ENCODE measurements at places on chromosomes 5 and 9.

- DNase-seq = no peak
Measured at GRCh38 chr5:16936989-16937438, 926 bp upstream of the MYO10 start.

- no peak for DNase-seq
Measured at GRCh38 chr5:84218546-84218945, 166.1 kb downstream of the EDIL3 start.

DNA sequence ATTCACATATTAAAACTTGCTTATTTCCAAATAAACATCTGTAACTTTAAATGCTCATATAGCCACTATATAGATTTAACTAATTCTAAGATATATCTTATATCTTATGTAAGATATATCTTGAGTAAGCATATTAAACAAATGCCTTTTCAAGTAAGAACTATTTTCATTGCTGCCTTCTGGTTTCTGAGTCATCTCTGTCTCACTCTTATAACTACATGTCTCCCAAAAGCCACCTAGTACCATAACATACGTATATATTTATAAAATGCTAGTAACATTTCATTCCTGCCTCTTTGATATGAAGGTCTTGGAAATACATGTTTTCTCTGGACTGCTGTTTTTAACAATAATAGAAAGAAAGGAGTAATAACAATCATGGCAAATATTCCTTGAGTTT is 429.5 kb downstream of the DTWD2 start:
- DNase-seq = no peak

DNA sequence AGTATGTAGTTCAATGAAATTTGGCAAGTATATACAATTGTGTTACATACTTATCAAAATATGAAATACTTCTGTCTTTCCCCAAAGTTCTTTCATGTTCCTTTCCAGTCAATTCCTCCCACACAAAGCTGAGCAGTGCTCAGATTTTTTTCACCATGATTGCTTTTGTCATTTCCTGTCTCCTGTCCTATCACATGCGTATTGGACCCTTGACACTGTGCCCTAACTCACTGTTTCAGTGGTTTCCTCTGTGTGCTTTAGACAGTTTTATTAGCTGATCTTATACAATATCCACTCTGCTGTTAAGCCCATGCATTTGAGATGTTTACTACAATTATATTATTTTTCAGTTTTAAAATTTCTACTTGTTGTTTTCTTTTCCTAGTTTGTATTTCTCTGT is 463.6 kb upstream of the MEF2C start:
- no peak for DNase-seq

GRCh38 chr5:59328709-59329296 is 564.7 kb downstream of the PDE4D start:
- DNase-seq = no peak

DNA sequence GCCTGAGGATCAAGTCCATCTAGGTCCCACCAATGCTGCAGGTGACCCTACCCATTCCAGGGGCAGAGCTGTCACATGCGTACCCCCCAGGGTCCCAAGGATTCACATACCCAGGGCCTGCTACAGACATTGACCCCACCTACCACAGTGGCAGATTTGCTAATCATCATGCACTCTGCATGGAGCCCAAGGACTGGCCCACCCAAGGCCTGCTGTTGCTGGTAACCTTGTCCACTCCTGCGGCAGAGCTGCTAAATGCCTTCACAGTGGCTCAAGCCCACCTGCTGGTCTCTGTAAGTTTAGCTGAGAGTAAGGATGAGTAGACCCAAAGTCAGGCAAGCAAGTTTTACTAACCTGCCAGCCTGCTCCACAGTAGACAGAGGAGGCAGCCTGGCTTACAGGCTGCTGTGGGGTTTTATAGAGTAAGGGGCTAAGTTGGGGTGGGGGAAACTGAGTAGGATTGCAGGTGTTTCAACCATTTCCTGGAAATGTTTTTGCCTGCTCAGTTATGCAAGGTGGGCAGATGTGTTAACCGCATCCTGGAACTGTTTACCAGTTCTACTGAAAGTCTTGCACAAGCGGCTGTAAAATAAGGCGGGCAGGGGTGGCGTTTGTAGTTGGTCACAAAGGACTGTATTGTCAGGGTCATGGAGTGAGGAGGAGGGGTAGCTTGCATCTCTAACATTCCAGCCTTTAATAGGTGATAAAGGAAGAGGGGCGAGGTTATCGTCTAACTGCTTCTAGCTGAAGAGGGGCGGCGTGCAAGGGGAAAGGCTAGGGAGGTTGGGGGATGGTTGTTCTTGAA is 2163.5 kb upstream of the WWC1 start:
- DNase-seq = no peak

GRCh38 chr5:147956842-147957223 is 50.5 kb upstream of the C5orf46 start:
- DNase-seq = no peak

DNA sequence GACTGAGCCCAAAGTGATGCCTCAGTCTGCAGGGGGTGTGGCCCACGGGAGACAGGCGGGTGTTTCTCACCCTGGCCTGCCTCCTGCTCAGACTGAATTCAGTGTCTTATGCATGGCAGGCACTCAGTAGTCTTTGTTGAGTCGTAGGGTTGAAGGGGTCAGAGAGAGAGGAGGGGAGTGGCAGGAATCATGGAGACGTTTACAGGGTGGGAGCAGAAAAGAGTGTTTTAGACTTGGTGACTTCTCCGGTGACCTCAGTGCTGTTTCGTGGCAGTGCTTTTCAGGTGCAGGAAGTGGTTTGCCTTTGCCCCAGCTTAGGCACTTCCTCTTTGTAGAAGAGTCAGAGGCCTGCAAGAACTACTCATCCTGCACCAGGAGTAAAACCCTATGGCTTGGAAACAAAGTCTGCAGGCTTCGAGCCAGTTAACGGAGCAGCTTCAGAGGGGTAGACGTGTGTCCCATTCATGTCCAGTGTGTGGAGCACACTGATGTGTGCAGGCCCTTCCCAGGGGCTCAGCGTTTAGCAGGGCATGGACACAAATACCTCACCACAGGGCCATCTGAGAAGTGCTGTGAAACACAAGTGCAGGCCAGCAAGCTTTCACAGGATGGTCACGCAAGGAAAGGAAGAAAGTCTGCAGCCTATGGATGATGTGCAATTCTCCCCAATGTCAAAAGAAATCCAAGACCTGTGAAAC is 24.5 kb upstream of the SEMA4D start:
- DNase-seq = no peak

DNA sequence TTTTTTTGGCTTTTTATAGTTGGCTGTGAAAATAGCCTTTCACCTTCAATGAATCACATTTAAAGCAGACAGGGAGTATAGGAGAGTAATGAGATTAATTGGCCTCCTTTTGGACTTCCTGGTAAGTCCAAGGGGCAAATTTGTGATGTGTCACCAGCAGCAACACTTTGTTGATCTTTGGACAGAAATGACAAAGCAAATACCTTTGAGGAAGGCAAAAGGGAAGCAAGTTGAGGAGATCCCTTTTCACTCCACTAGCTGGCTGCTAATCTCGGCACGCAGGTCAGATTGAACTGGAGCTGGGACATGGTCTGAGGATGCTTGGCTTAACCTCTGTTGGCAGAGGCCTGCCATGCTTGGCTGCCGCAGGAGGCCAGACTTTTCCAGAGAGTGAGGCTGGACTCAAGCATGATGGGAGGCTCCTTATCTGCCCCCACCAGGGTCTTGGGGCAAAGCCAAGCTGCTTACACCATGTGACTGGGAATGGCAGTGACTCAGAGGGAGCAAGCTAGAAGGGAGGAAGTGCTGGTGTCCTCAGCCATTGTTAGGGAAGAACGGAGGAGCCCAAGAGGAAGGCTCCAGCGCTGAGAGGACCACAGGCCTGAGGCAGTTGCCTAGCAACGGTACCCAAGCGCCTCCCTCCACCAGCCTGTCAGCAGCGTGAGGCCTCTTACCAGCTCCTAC is 174.5 kb upstream of the MAP1B start:
- DNase-seq = no peak
